COR-L47 (cell line): ENCODE measurements at places on chromosomes 12 and 14.
A peak's percentile ranks its signal among the peaks of the same experiment; 100 is the strongest.

GRCh38 chr12:69385038-69385437 lies 25.5 kb downstream of the YEATS4 start:
- DNase-seq, result no peak

- DNase-seq, result no peak
Measured at GRCh38 chr12:93378998-93379325, 1.2 kb downstream of the NUDT4 start.

DNA sequence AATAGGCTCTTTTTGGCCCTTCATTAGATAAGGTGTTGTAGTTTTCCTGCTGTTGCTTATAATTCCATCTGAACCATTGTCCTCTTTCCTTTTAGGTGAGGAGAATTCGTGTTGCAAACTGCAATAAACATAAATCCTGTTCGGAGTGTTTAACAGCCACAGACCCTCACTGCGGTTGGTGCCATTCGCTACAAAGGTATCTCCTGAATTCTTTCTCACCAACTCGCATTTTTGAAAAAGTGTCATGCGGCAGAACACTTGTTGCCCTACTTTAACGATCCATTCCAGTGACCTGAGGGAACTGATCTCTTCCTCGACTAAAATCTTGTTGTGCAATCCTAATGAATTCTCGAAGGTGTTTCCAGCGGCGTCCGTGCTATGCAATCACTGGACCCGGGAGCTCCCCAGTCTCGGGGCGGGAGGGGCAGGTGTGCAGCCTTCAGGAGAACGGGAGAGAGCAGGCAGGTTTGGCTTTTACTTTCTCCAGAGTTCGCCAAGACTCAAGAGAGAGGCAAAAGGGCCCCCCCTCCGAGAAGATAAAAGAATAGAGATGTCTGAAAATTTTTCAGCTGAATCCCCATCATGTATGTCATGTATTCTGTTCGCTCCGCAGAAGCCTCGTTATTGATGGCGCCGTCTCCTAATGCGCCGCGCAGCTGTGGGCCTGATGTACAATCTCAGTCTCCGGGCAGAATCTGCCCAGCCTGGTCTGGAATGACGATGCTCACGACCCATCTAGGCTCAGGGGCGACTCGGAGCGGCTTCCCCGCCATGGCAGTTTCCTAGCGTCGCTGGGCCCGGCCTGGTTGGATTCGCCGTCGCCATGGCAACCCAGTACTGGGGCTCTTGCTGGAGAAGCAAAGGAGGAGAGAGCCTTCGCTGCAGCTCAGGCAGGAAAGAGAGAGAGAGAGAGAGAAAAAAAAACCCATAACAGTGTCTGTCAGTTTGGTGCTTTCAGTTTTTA lies 38.2 kb downstream of the PLXNC1 start:
- peak; percentile 79 for DNase-seq

- DNase-seq, result no peak
Measured at GRCh38 chr12:117188961-117189724, 1.1 kb downstream of the FBXO21 start.

DNA sequence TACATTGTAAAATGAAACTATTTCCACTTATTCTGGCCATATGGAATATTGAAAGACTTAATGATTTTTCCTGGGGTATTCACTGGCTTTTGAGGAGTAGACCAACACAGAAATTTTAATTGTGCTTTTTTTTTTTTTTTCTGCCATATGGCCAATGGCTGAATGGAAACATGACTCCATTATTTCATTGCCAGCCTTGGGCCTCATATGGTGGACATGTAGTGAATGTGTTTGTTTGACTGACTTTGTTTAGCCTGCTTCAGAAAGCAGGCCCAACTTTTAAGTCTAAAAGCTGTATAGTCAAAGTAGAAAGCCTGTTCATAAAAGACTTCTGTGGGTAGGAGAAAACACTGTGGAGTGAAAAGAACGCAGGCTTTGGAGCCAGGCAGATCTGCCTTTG lies 2.4 kb downstream of the GNG2 start:
- no peak for DNase-seq

- no peak for DNase-seq
Measured at GRCh38 chr12:51870504-51870903, 17.4 kb upstream of the ANKRD33 start.

- DNase-seq, result peak; percentile 57
Measured at GRCh38 chr14:96567289-96567899, 65.2 kb downstream of the PAPOLA start.

- no peak for DNase-seq
Measured at GRCh38 chr12:52546126-52546525, 6.8 kb downstream of the KRT71 start.

- no peak for DNase-seq
Measured at GRCh38 chr14:36719823-36720222, 58.2 kb downstream of the PAX9 start.

DNA sequence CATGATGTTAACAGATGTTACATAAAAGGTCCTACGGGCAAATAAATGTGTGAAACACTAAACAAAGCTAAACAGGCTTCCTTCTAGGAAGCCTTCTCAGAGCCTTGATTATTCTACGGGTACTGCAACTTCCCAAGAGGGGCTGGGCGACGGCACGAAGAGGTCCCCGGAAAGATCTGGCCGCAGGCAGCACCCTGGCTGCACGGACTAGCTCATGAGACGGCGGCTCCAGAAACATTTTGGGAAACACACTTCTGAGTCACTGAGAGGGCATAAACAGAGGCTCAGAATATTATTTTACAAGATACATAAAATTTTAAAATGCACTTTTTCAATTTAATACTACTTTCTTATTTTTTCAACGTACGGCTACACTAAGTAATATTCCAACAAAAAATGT lies 19.4 kb downstream of the STX2 start:
- DNase-seq, result no peak

DNA sequence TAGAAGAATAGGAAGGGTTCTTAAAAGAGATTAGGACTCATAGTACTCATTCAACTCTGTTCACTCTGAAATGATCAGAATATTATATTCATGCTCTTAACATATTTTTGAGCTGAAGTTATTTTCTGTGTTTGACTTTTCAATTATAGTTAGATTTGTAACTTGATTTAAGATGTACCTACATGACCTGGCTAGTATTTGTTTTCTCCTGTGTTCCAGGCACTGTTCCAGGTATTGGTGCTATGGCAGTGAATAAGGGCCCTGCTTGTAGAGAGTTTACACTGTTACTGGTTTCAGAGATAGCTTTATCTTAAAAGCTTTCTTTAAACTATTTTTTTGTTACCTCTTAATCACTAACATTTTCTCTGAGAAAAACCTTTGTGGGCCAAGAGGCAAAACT lies 19.1 kb upstream of the SLC17A8 start:
- DNase-seq, result no peak

- no peak for DNase-seq
Measured at GRCh38 chr12:50951112-50951511, 1.2 kb upstream of the HIGD1C start.

DNA sequence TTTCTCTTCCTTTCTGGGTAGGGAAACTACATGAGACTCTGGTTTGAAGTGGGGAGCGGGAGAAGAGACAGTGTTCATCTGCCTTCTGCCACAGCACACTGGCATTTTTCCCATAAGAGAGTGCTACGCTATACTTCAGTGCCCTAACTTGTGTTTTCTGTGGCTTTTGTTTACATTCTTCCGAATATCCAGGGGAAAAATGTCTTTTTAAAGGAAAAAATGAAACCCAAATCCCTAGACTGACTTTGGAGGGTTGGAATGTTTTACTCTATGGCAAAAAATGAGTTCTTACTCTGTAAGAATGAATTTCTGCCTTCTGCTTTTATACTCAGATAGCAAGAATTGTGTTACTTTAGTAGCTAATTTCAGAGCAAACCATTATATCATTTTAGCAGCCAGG lies 88.1 kb upstream of the TMEM263 start:
- DNase-seq, result no peak

- DNase-seq, result no peak
Measured at GRCh38 chr12:67382241-67382871, 113.2 kb downstream of the CAND1 start.

DNA sequence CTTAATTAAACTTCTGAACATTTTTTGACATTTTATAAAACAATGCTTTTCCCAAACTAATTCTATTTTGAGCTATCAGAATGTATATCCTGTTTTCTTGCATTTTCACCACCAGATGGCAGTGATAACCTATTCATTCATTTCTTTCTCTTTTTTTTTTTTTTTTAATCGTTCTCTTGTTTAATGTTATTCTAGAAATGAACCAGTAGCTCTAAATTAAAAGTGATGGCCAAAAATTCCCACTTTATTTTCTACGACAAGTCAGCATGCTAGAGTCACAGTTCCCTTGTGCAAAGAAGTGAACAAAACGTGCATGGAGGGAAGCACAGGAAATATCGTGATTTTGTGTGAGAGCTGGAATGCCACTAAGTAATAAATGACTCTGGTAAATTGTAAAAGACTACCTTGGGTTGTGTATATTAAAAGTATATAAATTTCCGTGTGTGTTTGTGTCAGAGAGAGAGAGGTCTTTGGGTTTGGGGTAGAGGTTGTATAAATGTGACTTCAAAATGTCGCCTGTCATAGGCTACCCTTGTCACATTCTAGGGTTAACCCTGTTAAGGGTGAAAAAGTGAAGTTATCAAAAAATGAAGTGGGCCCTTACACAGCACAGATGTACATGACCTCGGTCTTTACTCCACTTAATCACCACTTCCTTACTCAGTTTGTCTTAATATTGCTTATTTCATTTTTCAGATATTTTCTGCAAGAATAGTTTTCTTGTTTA lies 40.4 kb upstream of the LDHB start:
- no peak for DNase-seq

DNA sequence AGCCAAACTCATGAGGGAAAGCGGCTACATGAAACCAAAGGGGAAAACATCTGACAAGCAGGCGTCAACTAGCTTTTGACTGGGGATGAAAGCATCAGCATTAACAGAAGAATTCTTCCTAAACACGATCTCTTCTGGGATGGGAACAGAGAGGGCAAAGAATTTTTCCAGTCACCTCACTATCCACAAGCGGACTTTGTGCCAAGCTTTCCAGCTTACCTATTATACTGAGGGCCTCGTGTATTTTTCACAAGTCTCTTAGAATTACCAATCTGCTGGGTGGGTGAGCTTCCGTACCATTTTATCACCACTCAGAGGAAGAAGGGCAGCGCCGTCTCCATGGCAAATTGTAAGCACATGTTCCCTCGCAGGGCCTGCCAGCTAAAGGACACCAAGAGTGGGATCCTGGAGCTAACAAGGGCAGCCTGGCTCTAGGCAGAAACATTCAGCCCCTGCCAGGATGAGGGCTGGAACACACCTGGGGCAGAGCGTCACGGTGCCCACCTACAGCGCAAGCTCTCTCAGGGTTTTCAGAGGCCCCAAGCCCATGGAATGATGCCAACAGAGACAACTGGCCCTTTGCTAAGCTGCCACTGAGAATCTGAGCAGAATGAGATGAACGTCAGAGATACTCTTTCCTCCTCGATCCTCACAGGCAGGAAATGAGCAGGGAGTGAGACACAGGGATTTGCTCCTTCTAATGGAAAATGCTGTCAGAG lies 74.6 kb downstream of the CHGA start:
- peak; percentile 41 for DNase-seq

- no peak for DNase-seq
Measured at GRCh38 chr14:95483309-95484165, 32.9 kb downstream of the SYNE3 start.

DNA sequence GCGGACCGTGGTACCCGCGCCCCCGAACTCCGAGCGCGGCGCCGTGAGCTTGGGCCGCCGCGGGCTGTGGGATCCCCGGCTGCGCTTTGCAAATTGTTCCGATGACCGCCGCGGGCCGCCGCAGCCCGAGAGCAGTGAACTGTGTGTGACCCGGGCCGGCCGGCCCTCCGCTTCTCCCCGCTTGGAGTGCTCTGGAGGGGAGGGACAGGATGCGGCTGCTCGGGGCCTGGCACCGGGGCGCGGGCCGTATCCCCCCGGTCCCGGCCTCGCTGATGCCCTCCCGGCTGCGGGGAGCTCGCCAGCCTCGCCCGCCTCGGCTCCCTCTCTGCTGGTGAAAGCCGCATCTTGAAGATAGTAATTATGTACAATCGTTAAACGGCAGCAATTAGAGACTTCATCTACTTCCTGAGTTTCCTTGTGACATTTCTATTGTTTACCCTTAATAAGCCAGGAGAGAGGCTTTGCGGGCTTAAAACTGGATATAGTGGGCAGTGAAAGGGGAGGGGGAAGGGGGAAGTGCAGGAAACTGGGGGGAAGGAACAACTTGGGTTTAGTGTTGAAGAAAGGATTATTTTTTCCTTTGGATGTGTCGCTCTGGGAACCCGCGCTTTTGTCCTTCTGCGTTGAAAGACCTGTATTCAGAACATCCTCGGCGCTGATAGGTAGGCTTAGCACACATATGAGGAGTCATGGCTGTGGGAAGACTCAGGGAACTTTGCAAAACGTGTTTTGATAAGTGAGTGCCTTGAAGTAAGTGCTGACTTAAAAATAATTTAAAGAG lies 1.2 kb downstream of the PELI2 start:
- DNase-seq, result peak; percentile 19

DNA sequence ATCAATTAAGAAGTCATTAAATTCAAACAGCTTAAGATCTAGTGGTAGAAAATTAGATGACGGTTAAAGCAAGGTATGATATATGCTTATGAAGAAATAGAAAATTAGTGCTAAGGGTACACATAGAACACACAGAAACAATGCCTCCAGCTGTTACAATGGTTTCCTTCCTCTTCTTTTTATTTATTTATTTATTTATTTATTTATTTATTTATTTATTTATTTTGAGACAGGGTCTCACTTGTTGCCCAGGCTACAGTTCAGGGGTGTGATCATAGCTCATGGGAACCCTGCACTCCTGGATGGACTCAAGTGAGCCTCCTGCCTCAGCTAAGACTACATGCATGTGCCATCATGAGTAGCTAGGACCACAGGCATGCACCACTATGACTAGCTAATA lies 34.9 kb upstream of the PTPRR start:
- no peak for DNase-seq

DNA sequence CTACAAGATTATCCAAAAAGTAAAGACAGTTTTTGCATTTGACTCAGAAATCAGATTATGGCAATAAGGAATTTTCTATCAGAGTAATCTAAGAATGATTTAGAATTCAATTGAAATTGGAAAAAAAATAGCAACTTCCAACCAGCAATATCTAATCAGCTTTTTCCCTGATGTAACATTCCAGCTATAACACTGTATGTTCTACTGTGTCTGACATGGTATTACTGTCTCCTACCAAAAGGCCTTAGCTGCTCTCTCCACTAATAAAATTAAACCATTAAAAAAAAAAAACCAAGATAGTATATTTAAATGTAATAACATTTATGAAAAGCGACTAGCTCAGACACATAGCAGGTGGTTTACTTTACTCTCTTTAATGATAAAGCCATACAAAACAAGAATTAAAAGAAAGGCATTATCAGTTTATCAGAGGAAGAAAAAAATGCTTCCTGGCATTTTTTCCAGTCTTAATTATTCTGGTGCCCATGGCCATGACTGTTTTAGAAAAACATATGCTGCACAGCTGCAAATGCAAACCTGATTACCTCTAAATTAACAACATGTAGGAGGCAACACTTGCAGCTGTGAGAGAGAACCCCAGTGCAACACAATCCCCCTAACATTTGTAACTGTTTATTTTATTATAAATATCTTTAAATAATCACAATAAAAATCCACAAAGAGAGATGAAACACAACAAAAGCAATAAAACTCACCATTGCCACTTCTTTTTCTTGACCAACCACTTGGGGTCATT lies 28.8 kb downstream of the PHLDA1 start:
- no peak for DNase-seq
